Effector memory CD4-positive, alpha-beta T cell (primary cell): ENCODE measurements at places on chromosomes 4 and X.

DNA sequence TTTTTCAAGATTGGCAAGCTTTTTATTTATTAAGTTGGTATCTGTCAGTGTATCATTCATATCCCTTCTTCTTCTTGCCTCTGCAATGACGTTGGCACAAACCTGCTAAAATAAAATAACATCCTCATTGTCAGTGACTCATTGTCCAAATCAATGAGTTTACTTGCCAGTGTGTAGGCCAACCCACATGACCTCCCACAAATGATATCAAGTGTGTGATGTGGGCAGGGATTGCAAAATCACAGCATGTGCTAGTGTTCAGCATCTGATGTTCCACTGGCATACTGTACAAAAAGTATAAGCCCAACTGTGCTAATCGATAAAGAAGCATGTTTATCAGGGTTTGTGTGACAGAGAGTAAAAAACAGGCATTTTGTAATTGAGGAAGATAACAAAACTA, 25.5 kb downstream of the GPAT3 start:
- no peak for DNase-seq
- H3K36me3 ChIP-seq = no peaks in the 10 kb centered on the region
- H3K27me3 ChIP-seq = no peaks in the 10 kb centered on the region

GRCh38 chr4:61630548-61630947, 430.4 kb downstream of the ADGRL3 start:
- H3K4me3 ChIP-seq = no peak overlapping the region
- H3K4me1 ChIP-seq = no peaks in the 10 kb centered on the region
- no peaks in the 10 kb centered on the region for H3K27me3 ChIP-seq
- no peak overlapping the region for H3K27ac ChIP-seq
- no peak for DNase-seq

- no peaks in the 10 kb centered on the region for H3K36me3 ChIP-seq
- no peaks in the 10 kb centered on the region for H3K4me1 ChIP-seq
- H3K27ac ChIP-seq = no peak overlapping the region
- DNase-seq = no peak
- H3K27me3 ChIP-seq = no peaks in the 10 kb centered on the region
These were observed 28.1 kb downstream of the ANK2 start for GRCh38 chr4:113077575-113077974.

DNA sequence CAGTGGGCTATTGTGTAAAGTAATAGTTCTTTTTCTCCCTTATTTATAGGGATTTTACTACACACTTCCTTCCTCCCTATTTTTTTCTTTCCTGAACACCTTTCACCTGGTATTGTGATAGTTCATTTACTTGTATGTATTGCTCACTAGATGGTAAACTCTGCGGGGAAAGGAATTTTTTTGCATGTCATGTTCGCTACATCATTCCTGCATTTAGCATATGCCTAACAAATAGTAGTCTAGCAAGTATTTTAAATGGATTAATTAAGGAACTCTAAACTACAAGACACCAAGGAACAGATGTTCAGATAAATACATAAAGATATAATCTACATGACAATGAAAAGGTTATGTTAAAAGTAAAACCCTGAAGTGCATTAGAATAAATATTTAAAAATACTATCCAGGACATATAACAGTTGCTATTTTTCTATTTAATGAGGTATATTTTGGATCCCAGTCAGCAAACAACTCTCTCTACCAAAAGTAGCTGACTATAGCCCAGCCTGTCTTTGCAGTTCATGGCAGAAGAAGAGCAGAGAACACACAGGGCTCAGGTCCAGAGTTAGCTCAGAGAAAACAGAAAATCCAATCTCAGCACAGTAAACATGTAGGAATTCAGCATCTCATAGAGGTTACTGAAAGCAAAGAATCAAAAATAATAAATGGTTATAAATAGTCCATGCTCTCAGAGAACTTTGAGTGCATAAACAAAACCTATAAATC, 87.8 kb downstream of the PACRGL start:
- no peak overlapping the region for H3K27ac ChIP-seq
- H3K36me3 ChIP-seq = no peaks in the 10 kb centered on the region
- DNase-seq = no peak
- no peak overlapping the region for H3K4me3 ChIP-seq
- no peaks in the 10 kb centered on the region for H3K4me1 ChIP-seq
- no peaks in the 10 kb centered on the region for H3K27me3 ChIP-seq

DNA sequence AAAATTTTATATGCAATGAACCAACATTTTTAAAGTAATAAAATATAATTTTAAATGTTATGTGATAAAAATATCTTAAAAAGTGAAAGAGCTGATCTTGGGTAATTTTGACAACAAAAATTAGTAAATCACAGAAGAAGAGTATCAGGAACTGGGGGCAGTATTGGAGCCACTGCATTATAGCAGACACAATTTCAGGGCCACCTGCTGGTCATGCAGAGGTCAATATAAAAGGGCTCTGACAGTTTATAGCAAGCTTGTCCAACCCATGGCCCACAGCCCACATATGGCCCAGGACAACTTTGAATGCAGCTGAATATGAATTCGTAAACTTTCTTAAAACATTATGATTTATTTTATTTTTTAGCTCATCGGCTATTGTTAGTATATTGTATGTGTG, 13.0 kb upstream of the LEF1 start:
- no peak overlapping the region for H3K4me3 ChIP-seq
- no peaks in the 10 kb centered on the region for H3K27me3 ChIP-seq
- no peaks in the 10 kb centered on the region for H3K4me1 ChIP-seq
- no peak for DNase-seq

- no peak overlapping the region for H3K4me3 ChIP-seq
- DNase-seq = no peak
- no peak overlapping the region for H3K27ac ChIP-seq
These were observed 52.8 kb upstream of the CLDN24 start for GRCh38 chr4:183374950-183375555.

DNA sequence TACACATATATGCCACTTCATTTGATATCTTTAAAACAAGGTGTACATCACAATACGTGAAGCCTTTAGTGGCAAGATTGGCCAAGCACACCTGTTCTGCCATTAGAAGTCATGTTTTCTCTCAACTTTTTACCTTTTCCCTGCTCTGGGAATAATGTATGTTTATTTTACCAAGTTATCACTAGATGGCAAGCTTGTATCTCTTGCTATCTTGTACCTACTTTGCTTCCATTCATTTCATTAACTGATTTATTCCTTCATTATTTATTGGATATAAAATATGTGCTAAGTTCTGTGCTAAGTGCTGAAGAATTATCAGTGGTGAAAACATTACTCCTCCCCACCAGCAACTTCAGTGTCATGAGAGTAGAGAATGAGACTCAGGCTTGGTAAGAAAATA, 245.5 kb downstream of the ANK2 start:
- no peaks in the 10 kb centered on the region for H3K27me3 ChIP-seq
- no peaks in the 10 kb centered on the region for H3K4me1 ChIP-seq
- DNase-seq = no peak
- H3K27ac ChIP-seq = no peak overlapping the region
- H3K36me3 ChIP-seq = no peaks in the 10 kb centered on the region

DNA sequence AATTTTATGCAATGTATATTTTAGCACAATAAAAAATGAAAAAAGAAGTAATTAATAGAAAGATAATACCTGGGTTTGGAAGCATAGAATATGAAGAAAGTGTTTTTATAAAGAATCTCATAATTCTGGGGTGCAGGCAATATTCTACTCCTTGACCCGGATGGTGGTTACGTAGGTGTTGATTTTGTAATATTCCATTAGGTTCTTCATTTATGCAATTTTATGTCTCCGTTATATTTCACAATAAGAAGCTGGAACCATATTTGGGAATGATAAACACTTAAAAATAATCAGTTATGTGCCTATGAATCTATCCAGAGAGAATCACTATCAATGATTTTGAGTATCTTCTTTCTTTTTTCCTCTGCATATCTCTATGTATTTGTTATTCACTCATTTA, 38.5 kb downstream of the CHRNA9 start:
- no peaks in the 10 kb centered on the region for H3K4me1 ChIP-seq
- H3K36me3 ChIP-seq = no peaks in the 10 kb centered on the region
- no peak overlapping the region for H3K4me3 ChIP-seq
- no peak for DNase-seq
- H3K27ac ChIP-seq = no peak overlapping the region

- no peaks in the 10 kb centered on the region for H3K4me1 ChIP-seq
- no peak overlapping the region for H3K27ac ChIP-seq
- no peak for DNase-seq
- H3K4me3 ChIP-seq = no peak overlapping the region
- H3K36me3 ChIP-seq = no peaks in the 10 kb centered on the region
These were observed 268.5 kb upstream of the LDB2 start for GRCh38 chr4:17166954-17167353.

DNA sequence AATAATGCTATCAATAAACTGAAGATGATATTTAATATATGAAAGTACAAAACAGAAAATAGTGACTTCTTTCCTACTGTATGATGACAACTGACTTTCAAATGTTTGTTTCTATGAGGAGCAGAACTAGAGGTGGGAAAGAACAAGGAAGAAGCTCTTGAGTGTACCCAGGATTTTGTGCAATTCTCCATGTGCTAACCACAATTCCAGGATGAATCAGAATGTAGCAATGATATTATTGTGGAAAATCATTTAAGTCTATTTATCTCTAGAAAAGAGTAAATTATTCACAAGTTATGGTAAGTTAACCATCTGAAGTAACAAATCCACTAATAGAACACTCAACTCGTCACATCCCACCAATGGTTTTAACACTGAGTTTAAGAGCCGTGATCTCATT, 324.1 kb upstream of the EMCN start:
- H3K4me3 ChIP-seq = no peak overlapping the region
- H3K4me1 ChIP-seq = no peaks in the 10 kb centered on the region
- DNase-seq = no peak
- H3K27ac ChIP-seq = no peak overlapping the region
- H3K36me3 ChIP-seq = no peaks in the 10 kb centered on the region
- H3K27me3 ChIP-seq = no peaks in the 10 kb centered on the region

DNA sequence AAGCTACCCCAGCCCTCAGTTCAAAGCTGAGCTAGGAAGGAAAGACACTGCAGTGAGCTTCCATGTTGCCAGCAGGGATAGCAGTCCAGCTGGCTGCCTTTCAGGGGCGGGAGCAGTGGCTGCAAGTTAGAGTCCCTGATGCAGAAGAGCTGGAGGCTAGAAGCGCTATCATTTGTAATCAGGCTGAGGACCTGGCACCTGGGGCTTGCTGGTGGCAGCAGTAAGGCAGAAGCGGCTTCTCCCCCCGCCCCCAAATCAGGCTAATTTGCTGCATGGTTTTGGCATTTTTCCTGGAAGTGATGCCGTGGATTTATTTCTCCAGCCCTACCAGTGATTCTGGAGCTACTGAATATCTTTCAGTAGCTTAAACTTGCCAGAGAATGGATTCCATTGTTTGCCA, 203.3 kb downstream of the CLCN4 start:
- no peak for DNase-seq
- no peak overlapping the region for H3K4me3 ChIP-seq
- H3K27ac ChIP-seq = no peak overlapping the region
- H3K36me3 ChIP-seq = no peaks in the 10 kb centered on the region
- H3K4me1 ChIP-seq = no peaks in the 10 kb centered on the region

DNA sequence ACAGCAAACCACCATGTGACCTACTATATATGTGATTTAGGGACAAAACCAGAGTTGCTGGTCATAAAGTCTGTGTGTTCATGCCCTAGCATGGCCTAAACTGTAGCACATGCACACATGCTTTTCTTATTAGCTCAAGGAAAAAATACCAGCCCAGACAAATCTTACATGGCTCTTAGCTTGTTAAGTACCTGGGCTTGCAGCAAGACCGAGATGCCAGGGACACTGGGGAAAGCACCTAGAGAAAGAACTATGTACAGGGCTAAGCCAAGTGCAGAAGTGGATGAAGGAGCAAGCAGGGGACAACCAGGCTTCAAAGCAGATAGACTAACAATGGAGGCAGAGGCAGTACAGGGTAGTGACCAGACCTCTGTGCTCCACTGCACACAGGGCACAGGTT, 3.4 kb upstream of the GABRE start:
- no peaks in the 10 kb centered on the region for H3K36me3 ChIP-seq
- no peaks in the 10 kb centered on the region for H3K4me1 ChIP-seq
- H3K27ac ChIP-seq = no peak overlapping the region
- peaks cover 7% of the 10 kb centered on the region for H3K27me3 ChIP-seq

GRCh38 chrX:13053171-13053570, 8.8 kb upstream of the FAM9C start:
- H3K4me1 ChIP-seq = peaks cover 33% of the 10 kb centered on the region
- H3K27me3 ChIP-seq = no peaks in the 10 kb centered on the region
- DNase-seq = no peak
- H3K36me3 ChIP-seq = no peaks in the 10 kb centered on the region

DNA sequence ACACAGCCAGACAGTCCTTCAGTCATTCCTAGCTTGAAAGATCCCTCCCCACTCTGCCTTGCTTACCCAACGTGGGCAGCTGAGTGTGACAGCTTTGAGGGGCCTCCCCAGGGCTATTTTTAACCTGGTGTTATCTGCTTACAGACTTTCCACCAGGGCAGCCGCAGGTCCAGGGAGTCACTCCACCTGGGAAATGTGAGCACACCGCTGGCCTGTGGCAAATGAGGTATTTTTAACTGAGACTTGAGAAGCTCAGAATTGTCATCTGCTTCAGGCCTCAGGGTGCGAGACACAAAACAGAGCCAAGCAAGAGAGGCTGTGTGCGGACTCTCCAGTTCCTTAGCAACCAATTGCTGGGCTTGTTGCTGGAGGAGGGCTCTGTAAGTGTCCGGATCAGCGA, 13.0 kb downstream of the CORIN start:
- no peak overlapping the region for H3K4me3 ChIP-seq
- H3K4me1 ChIP-seq = peaks cover 7% of the 10 kb centered on the region
- H3K27me3 ChIP-seq = no peaks in the 10 kb centered on the region
- no peak overlapping the region for H3K27ac ChIP-seq
- no peaks in the 10 kb centered on the region for H3K36me3 ChIP-seq

DNA sequence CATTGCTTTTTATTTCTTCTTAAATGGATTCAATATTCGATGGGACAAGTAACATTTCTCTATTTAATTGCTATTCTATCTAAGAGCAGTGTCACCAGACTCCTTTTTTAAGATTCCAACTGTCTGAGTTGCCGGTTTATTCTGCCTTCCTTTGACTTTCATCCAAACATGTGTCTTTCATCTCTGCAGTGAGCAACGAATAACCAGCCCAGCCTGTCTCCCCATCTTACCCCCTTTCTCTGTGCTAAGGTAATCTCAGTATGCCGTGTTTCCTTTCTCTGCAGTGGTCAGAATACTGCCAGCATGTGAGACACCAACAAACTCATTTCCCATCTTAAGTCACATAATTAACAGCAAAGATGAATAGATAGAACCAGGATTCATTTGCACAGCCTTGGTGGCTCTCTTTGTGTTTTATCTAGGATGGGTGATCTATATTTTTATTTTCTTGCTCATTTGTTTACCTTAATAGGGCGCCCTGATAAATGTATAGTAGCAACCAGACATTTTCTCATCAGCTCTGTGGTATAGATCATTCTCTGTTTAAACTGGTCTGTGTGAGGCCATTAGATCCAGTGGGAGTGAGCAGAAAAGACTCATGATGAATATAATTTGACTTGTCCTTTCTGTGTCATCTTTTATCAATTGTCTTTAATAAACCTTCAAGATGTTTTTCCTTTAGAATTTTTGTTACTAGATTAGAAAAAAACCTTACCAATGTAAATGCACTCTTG, 394.8 kb upstream of the IGFBP7 start:
- no peaks in the 10 kb centered on the region for H3K27me3 ChIP-seq
- no peak overlapping the region for H3K27ac ChIP-seq
- no peaks in the 10 kb centered on the region for H3K36me3 ChIP-seq
- no peak for DNase-seq
- H3K4me3 ChIP-seq = no peak overlapping the region

- no peaks in the 10 kb centered on the region for H3K27me3 ChIP-seq
- no peak overlapping the region for H3K4me3 ChIP-seq
- no peak overlapping the region for H3K27ac ChIP-seq
- DNase-seq = no peak
- peaks cover 2% of the 10 kb centered on the region for H3K36me3 ChIP-seq
- peaks cover 44% of the 10 kb centered on the region for H3K4me1 ChIP-seq
These were observed 3.9 kb downstream of the SH3TC1 start for GRCh38 chr4:8203052-8203401.
